ENCODE measurements at places on chromosomes 4 and X.

DNA sequence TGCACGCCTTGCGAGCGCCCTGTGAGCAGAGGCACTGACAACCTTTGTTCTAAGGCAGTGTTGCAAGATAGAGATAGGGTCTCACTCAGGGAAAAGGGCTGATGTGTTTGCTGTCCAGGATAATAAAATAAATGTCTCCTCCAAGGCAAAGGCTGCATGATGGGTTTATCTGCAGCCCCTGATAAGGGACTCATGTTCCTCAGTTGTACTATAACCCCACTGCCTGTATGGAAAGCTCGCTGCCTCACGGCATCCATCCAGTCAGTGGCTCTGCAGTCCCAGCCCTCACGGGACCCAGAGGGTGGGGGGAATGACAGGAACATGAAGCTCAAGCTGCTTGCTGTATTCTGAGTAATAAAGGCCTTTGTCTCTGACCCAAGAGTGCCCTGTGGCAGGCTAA, 22.6 kb downstream of the BCLAF3 start:
- no peak for DNase-seq

DNA sequence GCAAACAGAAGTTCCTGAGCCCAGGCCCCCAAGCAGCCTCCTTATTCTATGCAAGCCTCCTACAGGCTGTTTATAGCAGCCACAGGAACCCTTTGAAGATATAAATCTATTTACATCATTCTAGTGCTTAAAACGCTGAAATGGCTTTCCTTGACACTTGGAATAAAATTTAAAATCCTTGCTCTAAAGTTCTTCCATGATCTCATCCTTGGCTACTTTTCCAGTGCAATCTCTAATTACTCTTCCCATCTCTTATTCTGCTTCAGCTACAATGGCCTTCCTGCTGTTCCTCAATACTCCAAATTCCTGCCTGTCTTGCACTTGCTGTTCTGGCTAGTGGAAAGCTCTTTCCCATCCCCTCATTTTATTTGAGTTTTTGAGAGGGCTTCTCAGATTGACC, 634.2 kb upstream of the NR3C2 start:
- no peak for DNase-seq

- peak; percentile 60 for DNase-seq
Observed at GRCh38 chr4:7652451-7652881, 217.7 kb upstream of the PSAPL1 start.

DNA sequence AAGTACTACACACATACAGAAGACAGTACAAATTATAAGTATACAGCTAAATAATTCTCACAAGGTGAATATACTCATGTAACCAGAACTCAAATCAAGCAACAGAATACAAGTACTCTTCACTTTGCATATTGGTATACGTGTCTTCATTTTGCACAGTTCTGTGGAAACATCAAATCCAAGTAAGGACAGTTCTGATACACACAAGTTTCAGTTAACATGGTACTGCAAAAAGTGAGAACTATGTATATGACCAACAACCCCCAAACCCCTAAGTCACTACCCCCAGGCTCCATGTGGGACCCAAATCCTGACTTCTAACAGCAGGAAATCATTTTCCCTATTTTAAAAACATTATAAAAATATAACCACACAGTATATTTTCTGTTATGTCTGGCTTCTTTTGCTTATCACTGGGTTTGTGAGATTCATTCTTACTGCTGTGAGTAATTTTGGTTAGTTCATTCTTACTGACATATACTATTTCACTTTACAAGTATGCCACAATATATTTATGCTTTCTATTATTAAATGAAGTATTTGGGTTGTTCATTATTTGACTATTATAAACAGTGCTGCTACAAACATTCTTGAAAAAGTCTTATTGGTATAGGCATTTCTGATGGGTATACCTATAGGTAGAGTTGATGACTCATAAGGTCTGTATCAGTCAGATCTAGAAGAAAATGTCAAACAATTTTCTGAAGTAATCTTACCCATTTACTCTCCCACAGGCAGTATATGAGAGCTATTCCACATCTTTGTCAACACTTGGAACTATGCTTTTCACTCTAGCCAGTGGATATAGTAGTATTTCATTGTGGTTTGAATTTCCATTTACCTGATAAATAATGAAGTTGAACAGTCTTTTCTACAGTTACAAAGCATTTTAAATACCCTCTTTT, 47.0 kb downstream of the SCLT1 start:
- DNase-seq: no peak

DNA sequence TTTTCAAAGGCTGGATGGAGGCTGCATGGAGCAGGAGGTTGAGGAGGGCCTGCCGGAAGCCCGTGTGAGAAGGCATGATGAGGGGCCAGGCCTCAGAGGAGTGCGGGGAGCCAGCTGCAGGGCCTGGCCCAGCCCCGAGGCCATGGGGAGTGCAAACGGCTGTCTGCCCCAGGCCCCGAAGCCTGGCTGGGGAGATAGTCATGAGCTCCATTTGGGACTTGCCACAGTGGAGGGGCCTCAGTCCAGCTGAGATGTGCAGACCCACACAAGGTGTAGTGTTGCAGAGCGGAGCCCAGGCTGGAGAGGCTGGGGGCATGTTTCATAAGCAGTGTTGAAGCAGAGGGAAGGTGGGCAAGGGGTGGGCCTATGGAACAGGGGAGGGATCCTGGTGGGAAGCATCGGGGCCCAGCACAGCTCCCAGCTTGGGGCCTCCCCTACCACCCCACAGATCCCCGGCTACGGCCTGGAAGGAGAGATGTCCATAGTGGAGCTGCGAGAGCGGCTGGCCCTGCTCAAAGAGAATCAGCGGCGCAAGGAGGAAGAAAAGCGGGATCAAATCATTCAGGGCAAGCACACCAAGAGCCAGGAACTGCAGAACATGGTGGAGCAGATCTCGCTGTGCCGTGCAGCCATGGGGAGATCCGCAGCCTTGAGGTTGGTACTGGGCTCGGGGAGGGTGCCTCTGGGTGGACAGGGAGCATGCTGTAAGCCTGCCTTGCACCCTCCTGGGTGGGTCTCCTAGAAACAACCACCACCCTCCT, 9.1 kb upstream of the RNF4 start:
- no peak for DNase-seq

DNA sequence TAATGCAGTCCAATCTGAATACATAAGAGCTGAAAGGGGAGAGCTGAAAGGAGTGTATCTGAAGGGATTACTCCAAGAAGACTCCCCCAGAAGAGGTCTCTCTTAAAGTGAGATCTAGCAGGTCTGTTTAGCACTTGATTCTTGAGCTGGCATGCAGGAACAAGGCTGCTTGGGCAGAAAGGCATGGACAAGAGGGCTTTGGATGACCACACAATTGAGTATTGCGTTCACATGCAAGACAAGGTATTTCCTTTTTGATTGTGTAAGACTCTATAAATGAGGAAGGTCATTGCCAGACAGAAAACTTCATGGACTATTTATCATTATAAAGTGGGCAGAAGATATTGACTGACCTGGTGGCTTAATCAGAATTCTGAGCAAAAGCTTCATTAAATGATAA, 145.5 kb upstream of the AFF2 start:
- no peak for DNase-seq

- no peak for DNase-seq
Observed at GRCh38 chr4:89129080-89129640, 17.8 kb downstream of the TIGD2 start.

- no peak for DNase-seq
Observed at GRCh38 chr4:10161146-10161545, 44.5 kb upstream of the WDR1 start.

- no peak for DNase-seq
Observed at GRCh38 chr4:38382520-38382919, 281.5 kb upstream of the KLF3 start.

DNA sequence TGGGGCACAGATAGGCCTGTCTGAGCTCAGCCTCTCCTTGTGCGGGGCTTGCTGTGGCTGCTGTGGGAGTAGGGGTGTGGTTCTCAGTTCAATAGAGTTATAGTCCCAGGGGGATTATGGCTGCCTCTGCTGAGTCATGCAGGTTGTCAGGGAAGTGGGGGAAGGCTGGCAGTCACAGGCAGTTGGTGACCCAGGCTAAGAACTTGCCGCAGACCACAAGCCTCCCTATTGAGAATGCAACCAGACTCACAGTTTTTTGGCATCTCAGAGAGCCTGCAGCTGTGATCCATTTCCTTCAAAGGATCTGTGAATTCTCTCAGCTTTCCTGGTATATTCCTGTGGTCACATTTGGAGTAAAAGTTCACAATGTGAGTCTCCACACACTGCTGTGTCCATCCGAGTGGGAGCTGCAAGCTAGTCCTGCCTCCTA, 364.9 kb downstream of the ZNF674 start:
- DNase-seq: peak; percentile 89

Measured in Daoy (cell line).